Left ventricle myocardium inferior (tissue), 1 donor: ENCODE measurements at places on chromosomes 5 and 9.

GRCh38 chr5:151449297-151449696 lies 1.9 kb downstream of the SLC36A1 start:
- no peak for DNase-seq

GRCh38 chr5:138275895-138276294 lies 1.5 kb upstream of the GFRA3 start:
- no peak for DNase-seq

- DNase-seq: peak; percentile 34
Measured at GRCh38 chr5:179732918-179733771, 523 bp downstream of the MAML1 start.

- DNase-seq: no peak
Measured at GRCh38 chr5:113387844-113388243, 46.9 kb downstream of the TSSK1B start.

DNA sequence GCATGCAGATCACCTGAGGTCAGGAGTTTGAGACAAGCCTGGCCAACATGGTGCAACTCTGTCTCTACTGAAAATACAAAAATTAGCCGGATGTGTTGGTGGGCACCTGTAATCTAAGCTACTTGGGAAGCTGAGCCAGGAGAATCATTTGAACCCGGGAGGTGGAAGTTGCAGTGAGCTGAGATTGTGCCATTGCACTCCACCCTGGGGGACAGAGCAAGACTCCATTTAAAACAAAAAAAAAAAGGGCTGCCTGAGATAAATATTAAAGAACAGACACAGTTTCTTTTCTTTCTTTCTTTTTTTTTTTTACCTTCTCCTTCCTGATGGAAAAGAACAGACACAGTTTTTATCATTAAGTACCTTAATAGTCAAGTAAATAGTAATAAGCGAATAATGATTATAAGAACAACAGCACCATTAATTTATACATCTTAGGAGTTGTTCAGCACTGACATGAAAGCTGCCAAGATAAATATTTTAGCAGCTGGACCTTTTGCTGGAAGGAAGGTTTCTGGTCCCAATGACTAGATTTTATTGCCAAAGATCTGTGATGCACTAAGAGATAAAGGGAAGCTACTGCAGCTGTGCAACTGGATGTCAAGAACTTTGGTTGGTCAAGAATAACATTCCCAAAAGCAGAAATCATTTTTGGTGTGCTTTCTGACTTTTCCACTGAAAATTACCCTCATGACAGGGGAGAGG lies 7.0 kb downstream of the CENPP start:
- peak; percentile 42 for DNase-seq

DNA sequence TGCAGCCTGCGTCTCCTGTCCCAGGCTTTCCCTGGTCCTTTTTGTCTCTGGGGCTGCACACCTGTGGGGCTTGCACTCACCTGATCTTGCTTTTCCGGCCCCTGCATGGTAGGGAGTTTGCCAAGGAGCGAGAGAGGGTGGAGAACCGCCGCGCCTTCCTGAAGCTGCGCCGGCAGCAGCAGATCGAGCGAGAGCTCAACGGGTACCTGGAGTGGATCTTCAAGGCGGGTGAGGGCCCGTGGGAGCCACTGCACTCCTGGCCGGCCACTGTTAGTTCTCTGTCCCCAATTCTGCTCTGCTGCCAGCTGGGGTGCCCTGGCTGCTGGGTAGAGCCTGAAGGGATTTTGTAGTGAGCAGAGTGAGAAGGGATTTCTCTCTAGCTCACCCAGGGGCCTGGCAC lies 78.0 kb downstream of the CACNA1B start:
- no peak for DNase-seq

DNA sequence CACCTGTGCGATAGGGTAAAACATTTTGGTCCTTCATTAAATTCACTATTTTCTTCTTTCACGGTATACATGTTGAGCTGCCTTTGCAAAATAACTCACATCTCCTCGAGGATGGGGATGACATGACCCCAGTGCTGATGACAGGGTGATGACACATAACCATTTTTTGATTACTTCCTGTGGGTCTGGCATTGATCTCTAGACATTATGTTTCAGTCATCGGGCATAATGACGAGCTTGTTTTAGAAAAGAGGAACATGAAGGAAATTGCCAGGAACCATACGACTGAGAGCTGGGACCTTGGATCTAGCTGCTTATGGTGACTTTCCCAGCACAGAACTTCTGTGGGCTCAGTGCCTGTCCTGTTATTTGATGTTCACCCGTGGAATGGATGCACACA lies 25.2 kb downstream of the COL5A1 start:
- DNase-seq: no peak

DNA sequence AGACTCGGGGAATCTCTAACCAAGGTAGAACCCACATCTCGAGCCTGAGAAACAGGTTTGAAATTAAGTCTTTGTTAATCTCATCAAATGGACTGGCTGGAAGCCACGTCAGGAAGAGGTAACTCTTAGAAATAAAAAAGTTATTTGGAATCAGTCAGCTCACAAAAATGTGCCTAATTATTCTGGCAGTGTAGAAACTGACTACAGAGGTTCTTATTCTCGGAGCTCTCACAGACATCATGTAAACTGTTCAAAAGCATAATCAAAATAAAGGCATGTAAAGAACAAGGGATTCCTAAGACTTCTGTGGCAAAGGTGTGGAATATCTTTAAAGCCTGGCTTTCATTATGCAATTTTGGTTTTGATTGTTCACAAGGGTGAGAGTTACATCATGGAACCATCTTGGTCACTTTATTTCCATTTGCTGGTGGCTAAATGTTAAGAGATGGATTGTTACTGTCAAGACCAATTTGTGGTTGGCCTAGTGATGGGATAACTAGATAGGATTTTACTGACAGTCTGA lies 85.1 kb downstream of the OTULIN start:
- DNase-seq: no peak

DNA sequence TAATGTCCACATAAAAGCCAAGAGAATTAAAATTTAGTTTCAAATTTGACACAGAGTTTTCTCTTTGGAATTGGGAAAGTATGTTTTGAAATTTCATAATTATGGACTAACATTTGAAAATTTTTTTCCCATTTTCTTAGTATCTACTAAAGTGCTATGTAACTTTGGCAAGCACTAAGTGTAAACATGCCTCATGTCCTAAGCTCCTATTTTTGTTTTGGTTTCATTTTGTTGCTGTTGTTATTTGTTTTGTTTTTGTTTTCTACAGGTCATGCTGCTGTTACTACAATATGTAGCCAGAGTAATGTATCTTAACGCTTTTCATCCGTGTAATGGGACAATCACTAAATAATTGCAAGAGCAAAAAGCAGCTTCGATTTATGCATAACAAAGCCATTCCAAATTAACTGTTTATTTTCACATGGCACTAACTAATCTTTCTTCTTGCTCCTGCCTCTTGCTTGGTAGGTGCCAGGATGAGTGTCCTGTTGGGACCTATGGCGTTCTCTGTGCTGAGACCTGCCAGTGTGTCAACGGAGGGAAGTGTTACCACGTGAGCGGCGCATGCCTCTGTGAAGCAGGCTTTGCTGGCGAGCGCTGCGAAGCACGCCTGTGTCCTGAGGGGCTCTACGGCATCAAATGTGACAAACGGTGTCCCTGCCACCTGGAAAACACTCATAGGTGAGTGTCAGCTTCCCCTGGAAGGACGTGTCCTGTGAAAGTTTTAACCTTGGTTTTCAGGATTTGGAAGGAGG lies 107.3 kb upstream of the PRRC1 start:
- no peak for DNase-seq

GRCh38 chr5:168601972-168602371 lies 22.8 kb upstream of the PANK3 start:
- DNase-seq: no peak
